Cerebellar nuclear complex (tissue), 1 donor: ENCODE measurements at places on chromosomes 4 and X.

- DNase-seq: no peak
Measured at GRCh38 chr4:13836946-13837912, 209.7 kb upstream of the BOD1L1 start.

DNA sequence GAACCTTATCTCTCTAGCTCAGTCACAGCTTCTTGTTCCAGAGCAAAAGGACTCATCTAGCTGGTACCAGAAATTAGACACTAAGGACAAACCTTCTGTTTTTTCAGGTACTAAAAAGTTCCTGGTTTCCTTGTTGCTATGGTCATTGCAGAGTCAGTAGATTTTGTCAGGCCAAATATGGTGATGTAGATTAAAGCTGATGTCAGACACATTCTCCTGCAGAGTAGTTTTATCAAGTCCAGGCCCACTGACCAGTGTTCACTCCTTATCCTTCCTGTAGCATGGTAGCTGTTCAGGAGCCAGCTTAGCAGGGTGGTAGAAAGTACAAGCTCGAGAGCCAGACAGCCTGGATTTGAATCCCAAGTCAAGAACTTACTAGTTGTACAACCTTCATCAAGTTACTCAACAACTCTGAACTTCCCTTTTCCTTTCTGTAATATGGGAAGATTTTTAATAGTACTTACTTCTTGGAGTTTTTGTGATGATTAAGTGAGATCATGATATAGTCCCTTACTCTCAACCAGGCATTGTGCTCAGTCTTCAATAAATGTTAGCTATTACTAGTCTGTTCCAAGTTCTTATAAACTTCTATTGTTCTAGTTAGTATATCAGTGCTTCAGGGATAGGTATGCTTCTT is 17.9 kb downstream of the OCRL start:
- no peak for DNase-seq

DNA sequence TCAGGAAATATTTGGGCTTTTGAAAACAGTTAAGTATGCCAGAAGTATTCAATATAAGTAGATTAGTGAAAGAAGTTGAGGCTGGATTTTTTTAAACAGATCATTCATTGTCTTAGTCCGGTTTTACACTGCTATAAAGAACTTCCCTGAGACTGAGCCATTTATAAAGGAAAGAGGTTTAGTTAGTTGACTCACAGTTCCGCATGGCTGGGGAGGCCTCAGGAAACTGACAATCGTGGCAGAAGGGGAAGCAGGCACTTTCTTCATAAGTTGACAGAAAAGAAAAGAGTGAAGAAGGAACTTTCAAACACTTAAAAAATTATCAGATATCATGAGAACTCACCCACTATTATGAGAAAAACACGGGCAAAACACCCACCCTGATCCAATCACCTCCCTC is 31.1 kb upstream of the CYLC1 start:
- no peak for DNase-seq

DNA sequence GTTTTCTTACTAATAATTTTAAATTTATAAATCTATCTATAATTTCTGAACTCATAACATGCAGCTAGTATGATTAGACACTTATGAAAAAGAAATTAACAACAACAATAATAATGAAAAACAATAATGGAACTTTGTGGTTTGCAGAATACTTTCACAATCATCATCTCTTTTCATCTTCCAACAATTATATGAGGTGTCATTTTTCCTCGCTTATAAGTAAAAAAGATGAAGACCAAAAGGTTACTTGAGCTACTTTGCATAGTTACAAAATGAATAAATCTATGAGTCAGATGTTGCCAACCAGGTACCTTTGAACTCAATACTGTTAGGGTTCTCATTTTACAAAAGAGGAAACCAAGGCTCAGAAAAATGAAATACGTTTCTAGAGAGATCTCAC is 98.5 kb upstream of the ELOVL6 start:
- no peak for DNase-seq

GRCh38 chrX:25015486-25016360 is at the start of gene ARX:
TSS of gene ARX (minus strand) at chrX:25015965. CDS start at chrX:25015737, 228 bp downstream.
- no peak for DNase-seq

GRCh38 chr4:40992472-40993295 is 221.7 kb downstream of the APBB2 start:
- DNase-seq: no peak

DNA sequence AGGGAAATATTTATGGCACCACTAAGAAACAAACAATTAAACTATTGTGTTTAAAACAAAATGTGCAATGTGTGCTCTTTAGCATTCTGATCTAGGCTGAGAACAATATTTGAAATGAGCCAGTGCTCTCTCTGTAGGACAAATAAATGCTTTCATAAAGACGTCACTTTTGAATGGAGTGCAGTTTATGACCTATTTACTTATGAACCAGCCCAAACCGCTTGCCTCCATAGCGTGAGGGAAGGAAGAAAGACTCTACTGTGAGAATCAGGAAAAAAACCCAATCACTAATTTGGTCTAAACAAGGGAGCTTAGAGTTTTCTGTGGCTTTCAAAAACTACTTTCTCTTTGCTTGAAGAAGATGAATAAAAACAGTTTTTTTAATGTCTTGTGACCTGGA is 39.4 kb downstream of the SAT1 start:
- no peak for DNase-seq

DNA sequence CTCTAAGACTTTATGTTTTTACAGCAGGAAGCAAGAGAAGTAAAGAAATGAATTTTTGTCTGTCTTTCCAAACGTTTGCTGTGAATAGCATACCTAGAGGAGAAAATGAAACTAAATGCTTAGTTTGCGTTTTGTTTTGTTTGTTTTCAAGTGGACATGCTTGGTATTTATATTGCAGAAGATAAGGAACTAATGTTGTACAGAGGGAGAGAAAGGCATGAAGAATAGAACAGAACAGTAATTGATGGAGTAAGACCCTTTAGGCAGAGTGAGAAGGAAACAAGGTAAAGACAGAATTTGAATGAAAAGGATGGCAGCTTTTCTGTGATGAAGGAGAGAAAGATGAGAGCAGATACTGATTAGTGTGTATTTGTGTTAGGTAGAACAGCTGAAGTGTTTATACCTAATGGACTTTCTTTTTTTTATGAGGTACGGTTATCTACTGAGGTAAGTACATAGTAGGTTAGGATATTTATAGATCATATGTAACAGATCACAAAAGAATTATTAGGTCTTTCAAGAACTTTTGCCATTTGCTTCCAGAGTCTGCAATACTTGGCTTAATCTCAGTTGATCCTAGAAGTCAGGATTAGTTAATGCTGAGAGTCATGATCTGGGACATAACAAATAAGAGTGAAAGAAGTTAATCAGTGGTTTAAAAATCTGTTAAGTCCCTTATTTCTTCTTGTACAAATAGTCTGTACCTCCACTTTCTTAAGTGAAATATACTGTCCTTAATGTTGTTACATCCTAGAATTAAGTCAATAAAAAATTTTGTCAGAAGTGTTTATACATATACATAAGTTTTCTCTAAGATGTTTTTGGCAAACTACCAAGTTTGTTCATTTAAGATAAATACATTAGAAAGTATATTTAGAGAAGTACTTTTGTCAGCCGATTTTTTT is 36.8 kb downstream of the FABP2 start:
- no peak for DNase-seq

DNA sequence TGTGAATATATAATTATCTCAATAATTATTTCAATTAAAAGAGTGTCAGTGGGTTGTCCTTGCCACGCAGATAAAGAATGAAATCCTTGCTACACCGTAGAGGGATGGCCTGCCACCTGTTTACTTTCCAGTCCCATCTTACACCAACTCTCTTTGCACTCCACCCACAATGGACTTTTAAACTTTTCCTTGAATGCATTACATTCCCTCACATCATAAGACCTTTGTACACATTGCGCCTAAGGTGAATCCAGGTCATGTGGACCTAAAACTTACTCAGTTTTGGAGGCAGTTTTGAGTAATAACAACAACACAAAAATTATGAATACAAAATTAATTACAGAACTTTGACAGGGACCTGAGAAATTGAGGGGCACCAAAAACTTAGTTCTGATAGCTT is 78.7 kb upstream of the PDE5A start:
- DNase-seq: no peak

GRCh38 chr4:18109676-18110075 is 88.1 kb upstream of the LCORL start:
- no peak for DNase-seq

DNA sequence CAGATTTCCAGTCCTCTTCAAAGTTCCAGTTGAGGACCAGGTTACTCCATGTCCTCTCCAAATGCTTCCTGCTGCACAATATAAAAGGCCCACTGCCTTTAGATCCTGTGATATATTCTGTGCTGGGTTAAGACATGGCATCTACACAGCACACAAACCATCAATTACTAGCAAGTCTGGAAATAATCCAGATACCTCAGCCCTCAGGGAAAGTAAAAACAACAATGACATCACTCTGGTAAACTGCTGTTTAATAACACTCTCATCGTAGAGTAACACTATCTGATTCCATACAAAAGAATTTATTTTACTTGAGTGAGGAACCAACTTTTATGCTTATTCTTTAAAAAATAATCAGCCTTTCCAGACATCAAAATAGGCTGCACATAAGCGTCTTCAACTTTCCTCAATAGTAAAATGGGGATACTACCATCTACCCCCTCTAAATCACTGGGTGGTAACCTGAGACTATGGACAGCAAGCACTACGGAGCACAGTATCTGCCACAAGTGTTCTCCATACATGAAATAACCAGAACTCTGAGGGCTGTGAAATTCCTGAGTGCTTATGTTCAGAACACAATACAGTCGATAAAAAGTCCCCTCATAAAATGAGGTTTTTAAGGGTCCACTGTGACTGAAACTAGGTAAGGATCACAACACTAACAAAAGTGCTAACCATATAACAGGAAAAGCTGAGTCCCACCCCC is 53.4 kb downstream of the ABCG2 start:
- DNase-seq: no peak

GRCh38 chrX:134444681-134445080 is 15.3 kb upstream of the HPRT1 start:
- no peak for DNase-seq

DNA sequence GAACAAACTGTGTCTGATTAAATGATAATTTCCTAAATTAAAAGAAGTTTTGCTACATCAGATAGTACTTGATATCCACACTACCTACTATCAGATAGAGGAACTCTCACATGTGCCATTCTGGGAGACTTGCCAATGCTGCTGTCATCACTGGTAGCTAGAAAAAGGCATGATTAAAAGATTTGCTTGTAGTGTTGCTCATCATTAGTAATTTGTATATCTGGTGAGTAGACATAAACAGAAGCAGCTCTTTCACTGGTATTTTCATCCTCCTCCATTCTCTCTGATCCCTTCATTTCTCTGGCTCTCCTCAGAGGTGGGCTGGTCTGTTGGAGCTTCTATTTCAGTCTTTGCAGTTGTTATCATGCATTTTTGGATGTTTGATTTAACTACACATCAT is 56.0 kb downstream of the SPRY1 start:
- no peak for DNase-seq

DNA sequence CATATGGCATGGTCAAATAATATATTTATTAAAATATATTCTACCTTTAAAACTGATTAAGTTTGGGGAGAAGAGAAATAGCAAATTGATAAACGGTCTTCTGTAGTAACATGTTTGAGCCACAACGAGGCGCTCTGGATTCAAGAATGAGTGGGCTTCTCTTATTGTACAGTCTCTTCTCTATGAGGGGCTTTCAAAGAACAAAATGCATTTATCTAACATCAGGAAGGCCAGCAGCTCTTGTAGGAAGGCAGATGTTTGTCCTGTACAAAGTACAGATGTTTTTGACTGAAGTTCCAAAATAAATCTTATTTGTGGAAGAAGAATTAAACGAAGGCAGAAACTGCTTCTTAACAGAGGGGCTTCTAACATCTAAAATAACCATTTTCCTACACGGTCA is 153.6 kb downstream of the RASL11B start:
- DNase-seq: no peak

DNA sequence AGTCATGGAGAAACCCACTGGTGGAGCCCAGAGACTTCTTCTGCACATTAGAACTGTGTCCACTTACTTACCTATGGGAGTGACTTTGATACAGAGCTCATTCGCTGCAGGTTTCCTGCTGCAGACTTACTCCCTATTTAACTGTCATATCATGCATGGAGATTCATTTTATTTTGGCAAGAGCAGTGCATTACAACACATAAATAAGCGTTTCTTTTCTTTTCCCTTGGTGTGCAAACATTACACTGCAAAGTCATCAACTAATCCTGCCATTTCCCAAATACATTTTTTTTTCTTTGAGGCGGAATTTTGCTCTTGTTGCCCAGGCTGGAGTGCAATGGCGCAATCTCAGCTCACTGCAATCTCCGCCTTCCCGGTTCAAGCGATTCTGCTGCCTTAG is 230.9 kb upstream of the SFRP2 start:
- no peak for DNase-seq

DNA sequence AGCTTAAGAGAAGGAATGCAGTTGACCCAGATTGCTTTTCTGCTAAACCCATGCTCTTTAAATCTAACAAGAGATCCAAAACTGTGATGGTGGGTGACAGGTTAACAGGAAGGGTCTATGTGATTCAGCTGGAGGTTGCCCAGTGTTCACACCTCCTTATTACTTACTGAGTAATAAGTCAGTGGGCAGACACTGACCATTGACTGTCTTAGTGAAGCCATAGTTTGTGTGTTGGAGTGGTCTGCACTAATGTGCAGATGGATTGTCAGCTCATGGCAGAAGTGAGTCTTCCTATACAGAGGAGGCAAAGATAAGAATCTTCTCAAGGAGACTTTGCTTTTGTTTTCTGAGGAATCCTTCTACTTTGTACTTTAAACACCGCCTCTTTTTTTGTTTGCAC is 15.2 kb upstream of the RUFY3 start:
- no peak for DNase-seq

DNA sequence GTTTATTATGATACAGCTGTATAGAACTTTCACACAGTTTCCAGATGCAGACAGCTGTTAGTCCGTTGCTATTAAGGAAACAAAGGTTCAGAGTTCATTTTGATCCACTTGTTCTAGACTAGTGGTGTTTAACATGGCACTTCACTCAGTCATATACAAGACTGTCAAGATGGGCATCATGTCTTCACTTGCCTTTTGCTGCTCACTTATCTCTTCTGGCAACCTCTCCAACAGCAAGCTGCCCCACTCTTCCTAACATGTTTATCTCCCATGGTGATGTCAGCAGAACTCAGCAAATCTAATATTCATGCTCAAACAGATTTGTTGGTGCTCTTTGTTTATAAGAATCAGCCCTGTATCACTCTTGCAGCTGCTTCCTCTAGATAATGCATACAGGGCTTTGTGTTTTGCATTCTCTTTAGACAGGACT is 236.2 kb upstream of the HAND2 start:
- DNase-seq: no peak

GRCh38 chrX:97820170-97820569 is 936.5 kb downstream of the RPA4 start:
- DNase-seq: no peak
